ENCODE measurements at places on chromosomes 11 and 22.

GRCh38 chr22:29145321-29146072, 60.2 kb upstream of the EMID1 start:
- H3K27me3 ChIP-seq = peaks cover 25% of the 10 kb centered on the region
- no peaks in the 10 kb centered on the region for H3K36me3 ChIP-seq
- DNase-seq = no peak

GRCh38 chr11:128575961-128576350, 11.4 kb downstream of the ETS1 start:
- H3K27me3 ChIP-seq = peaks cover 15% of the 10 kb centered on the region
- H3K27ac ChIP-seq = no peak overlapping the region
- DNase-seq = no peak
- peaks cover 37% of the 10 kb centered on the region for H3K4me1 ChIP-seq
- H3K36me3 ChIP-seq = peaks cover 2% of the 10 kb centered on the region

DNA sequence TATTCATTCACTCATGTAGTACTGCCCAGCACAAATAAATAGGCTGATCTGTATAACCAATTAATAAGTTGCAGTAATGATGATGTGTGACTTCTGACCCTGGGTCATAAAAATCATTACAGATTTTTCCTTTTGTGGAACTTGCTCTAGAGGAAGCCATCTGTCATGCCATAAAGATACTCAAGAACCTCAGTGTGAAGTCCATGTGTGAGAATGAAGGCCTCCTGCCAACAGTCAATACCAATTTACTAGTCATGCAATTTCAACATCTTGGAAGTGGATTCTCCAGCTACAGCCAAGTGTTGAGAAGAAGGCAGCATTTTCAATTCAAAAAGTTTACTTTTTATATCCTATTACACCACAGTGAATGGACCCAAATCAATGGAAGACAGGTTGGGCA, 435.6 kb upstream of the LRRC4C start:
- no peak overlapping the region for H3K4me3 ChIP-seq
- H3K27me3 ChIP-seq = no peaks in the 10 kb centered on the region
- H3K4me1 ChIP-seq = no peaks in the 10 kb centered on the region
- no peak overlapping the region for H3K27ac ChIP-seq
- DNase-seq = no peak

- peaks cover 42% of the 10 kb centered on the region for H3K36me3 ChIP-seq
- peaks cover 42% of the 10 kb centered on the region for H3K4me1 ChIP-seq
- H3K27ac ChIP-seq = peak overlapping the region; percentile 96
- DNase-seq = no peak
Measured at GRCh38 chr11:6481924-6482275, 599 bp downstream of the TIMM10B start.

GRCh38 chr11:128704517-128704916, 10.6 kb downstream of the FLI1 start:
- peak overlapping the region; percentile 39 for H3K27ac ChIP-seq
- H3K27me3 ChIP-seq = no peaks in the 10 kb centered on the region
- H3K4me3 ChIP-seq = no peak overlapping the region

GRCh38 chr11:78022397-78023396, at the start of gene KCTD14:
KCTD14 (minus strand) TSS chr11:78023276; CDS start chr11:78023249, 27 bp downstream.
- no peak within 1 kb of the TSS for H3K27ac ChIP-seq
- H3K36me3 ChIP-seq = no peaks in the 10 kb centered on the region
- no peak for DNase-seq

GRCh38 chr11:47553406-47553743, 443 bp upstream of the CELF1 start:
- H3K27me3 ChIP-seq = peaks cover 4% of the 10 kb centered on the region
- H3K4me3 ChIP-seq = peak overlapping the region; percentile 99
- H3K36me3 ChIP-seq = peaks cover 26% of the 10 kb centered on the region
- H3K27ac ChIP-seq = peak overlapping the region; percentile 81
- peaks cover 42% of the 10 kb centered on the region for H3K4me1 ChIP-seq

- peaks cover 51% of the 10 kb centered on the region for H3K36me3 ChIP-seq
- DNase-seq = no peak
- peaks cover 6% of the 10 kb centered on the region for H3K4me1 ChIP-seq
- no peak overlapping the region for H3K27ac ChIP-seq
- H3K27me3 ChIP-seq = no peaks in the 10 kb centered on the region
Measured at GRCh38 chr22:31821572-31821971, 67.8 kb downstream of the DEPDC5 start.

DNA sequence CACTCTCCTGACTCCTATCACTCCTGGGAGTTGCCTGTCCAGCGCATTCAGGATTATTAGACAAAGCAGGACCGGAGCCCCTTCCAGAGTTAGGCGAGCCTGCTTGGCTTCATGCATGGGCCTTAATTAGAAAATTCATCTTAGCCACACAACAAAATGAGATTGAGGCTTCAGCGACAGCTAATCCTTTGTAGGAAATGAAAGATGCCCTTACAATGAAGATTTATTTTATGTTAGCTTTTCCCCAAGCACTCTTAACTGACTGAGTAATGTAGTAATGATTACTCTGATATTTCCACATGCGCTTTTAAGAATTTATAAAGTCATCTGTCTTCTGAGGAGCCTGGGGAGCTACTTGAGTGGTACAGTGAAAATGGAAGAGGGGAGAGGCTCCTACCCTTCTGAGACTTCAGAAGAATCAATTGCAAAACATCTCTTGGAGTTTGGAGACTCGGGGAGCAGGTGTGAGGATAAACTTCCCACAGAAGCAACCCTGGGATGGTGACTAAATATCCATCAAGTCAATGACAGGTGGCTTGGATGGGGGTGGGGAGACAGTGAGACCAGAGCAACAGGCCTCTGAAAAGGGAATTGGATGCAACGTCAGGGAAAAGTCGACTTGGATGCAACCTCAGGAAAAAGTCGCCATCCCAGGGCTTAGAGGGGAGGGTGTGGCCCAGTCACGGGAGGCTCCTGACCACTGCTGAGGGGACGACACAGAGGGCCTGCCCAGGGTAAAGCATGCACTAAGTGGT, 434.5 kb upstream of the B3GAT1 start:
- no peaks in the 10 kb centered on the region for H3K36me3 ChIP-seq
- no peak overlapping the region for H3K4me3 ChIP-seq
- no peak for DNase-seq
- no peak overlapping the region for H3K27ac ChIP-seq
- H3K4me1 ChIP-seq = no peaks in the 10 kb centered on the region
- no peaks in the 10 kb centered on the region for H3K27me3 ChIP-seq

DNA sequence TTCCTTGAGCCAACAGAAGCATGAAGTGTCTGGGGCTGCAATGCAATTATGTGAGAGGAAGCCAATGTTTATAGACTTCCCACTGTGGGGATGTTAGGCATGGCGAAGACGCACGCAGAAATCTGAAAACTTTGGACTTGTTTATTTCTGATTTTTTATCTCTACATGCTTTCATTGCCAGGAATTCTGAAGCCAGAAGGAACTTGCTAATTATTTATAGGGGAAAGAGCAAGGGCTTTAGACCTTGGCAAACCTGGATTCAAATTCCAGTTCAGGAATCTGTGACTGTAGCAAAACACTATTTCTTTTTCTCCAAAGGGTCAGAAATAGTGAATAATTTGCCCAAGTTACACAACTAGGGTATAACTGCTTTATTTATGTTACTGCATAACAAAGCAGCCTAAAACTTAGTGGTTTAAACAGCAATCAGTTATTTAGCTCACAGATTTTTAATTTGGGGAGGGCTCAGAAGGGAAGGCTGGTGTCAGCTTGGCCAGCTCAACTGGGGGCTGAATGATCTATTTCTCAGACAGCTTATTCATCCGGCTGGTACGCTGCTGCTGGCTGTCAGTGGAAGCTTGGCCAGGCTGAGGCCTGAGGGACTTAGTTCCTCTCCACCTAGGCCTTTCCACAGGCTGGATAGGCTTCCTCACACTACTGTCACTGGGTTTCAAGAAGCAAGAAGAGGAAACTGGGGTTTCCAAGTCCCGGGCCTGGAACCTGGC, 1.9 kb upstream of the OR6Q1 start:
- H3K36me3 ChIP-seq = no peaks in the 10 kb centered on the region
- no peak for DNase-seq
- peaks cover 4% of the 10 kb centered on the region for H3K27me3 ChIP-seq
- no peaks in the 10 kb centered on the region for H3K4me1 ChIP-seq
- H3K4me3 ChIP-seq = no peak overlapping the region

GRCh38 chr11:46246521-46246920, 30.9 kb upstream of the CREB3L1 start:
- H3K36me3 ChIP-seq = no peaks in the 10 kb centered on the region
- peaks cover 17% of the 10 kb centered on the region for H3K4me1 ChIP-seq
- no peak overlapping the region for H3K4me3 ChIP-seq
- DNase-seq = no peak
- H3K27ac ChIP-seq = no peak overlapping the region

DNA sequence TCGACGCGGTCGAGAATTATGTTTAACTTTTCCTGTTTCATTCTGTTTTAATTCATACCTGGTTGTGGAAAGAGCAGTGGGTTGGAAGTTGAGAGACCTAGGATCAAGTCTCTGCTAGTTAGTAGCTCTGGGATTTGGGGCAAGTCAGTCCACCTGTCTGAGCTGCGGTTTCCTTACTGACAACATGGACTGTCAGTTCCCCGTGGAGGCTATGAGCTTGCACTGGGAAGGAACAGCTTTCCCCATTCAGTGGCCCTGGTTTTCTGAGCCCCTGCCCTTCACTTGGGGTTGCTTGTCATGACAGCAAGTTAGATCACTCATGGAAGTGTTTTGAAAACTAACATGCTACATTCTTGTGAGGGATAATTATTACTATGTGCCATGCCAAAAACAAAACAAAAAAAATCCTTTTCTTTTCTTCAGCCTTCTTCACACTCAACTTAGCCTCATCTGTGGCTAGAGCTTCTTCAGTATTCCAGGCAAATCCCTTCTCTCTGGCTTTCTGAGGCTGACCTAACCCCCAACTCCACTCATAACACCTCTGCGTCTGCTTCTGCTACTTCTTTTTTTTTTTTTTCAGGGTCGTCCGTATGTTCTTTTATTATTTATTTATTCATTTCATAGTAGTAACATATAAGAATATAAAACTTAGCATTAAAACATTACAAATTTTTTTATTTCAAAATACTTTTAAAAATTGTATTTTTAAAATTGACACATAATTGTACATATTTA, 43.0 kb upstream of the ZBED5 start:
- no peak overlapping the region for H3K4me3 ChIP-seq
- no peak for DNase-seq
- no peaks in the 10 kb centered on the region for H3K4me1 ChIP-seq
- H3K36me3 ChIP-seq = no peaks in the 10 kb centered on the region
- no peak overlapping the region for H3K27ac ChIP-seq

DNA sequence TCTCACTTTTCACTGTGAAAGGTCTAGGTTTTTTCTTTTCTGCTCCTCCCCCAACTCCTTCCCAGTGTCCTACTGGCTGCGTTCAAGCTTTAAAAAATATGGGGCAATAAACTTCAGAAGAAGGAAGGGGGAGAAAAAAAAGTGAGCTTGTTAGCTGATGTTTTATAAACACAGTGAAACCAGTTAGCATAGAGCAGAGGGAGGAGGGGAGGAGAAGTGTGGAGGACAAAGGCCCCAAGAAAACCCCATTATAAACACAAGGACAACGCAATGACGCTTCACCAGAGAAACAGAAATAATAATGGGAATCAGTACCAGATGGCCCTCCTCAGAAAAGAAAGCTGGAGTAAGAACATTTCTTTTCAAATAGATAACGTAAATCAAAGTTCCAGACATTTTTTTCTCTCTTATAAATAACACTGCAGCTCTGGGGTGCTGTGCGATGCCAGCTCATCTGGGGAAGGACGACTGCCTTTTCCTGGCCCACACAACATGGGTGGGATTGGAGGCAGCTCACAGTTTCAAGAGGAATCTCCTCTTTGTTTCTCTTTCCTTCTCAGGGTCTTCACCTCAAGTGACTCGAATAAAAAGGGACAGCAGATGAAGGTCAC, 235.4 kb upstream of the NARS2 start:
- no peaks in the 10 kb centered on the region for H3K4me1 ChIP-seq
- H3K27ac ChIP-seq = no peak overlapping the region
- H3K4me3 ChIP-seq = no peak overlapping the region
- DNase-seq = no peak
- peaks cover 12% of the 10 kb centered on the region for H3K27me3 ChIP-seq

GRCh38 chr11:76153571-76153923, 52.8 kb downstream of the WNT11 start:
- no peaks in the 10 kb centered on the region for H3K36me3 ChIP-seq
- peaks cover 24% of the 10 kb centered on the region for H3K4me1 ChIP-seq
- H3K27me3 ChIP-seq = peaks cover 68% of the 10 kb centered on the region
- peak; percentile 7 for DNase-seq

DNA sequence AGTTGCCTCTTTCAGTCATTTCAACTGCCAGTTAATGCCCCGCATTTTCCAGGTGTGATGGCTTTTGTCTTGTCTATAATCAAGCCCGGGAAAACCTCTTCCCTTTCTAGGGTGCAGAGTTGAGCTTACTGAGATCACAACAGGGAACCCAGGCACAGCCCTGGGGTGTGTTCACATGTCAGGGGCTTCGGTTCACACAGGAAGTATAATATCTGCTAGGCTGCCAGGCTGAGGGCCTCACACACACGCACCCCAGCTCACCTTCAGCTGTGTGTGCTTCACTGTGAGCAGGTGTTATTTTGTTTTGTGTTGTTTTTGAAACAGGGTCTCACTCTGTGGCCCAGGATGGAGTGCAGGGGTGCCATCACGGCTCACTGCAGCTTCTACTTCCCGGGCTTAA, 9.7 kb upstream of the SOX10 start:
- DNase-seq = no peak
- no peak overlapping the region for H3K4me3 ChIP-seq
- H3K4me1 ChIP-seq = peaks cover 4% of the 10 kb centered on the region
- no peaks in the 10 kb centered on the region for H3K36me3 ChIP-seq

DNA sequence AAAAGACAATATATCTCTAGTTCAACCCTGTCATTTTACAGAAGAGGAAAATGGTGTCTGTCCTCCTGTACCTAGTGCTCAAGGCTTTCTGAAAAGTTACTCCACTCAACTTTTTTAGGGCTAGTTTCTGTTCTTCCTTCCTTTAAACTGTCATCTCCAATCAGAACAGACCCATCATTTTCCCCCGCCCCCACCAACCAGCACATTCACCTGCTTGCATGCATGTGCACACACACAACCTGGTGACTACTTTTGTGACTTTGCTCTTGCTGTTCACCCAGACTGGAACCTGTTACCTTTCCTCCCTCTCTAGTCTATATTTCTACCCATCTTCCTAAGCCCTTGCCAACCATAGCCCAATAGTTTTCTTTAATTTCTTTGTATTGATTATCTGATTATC, 5.6 kb downstream of the FBXO7 start:
- H3K36me3 ChIP-seq = peaks cover 19% of the 10 kb centered on the region
- no peak overlapping the region for H3K4me3 ChIP-seq

GRCh38 chr11:10526974-10527918, 13.7 kb downstream of the RNF141 start:
- DNase-seq = no peak
- H3K36me3 ChIP-seq = peaks cover 34% of the 10 kb centered on the region
- H3K27me3 ChIP-seq = no peaks in the 10 kb centered on the region
- H3K27ac ChIP-seq = no peak overlapping the region
- no peak overlapping the region for H3K4me3 ChIP-seq
- H3K4me1 ChIP-seq = peaks cover 15% of the 10 kb centered on the region

DNA sequence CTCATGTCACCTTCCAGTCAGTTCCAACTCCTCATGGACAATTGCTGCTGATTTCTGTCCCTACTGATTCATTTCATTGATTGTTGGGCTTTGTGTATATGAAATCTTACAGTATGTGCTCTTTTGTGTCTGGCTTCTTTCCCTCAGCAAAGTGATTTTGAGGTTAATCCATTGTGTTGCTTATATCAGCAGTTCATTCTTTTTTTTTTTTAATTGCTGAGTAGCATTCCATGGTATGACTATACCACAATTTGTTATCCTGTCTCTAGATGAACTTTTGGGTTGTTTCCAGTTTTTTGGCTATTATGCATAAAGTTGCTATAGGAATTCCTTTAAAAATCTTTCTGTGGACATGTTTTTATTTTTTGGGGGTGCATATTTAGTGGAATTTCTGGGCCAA, 59.9 kb downstream of the NXPE1 start:
- no peaks in the 10 kb centered on the region for H3K4me1 ChIP-seq
- H3K36me3 ChIP-seq = no peaks in the 10 kb centered on the region
- H3K4me3 ChIP-seq = no peak overlapping the region
- DNase-seq = no peak
- H3K27ac ChIP-seq = no peak overlapping the region
